ENCODE measurements at places on chromosomes 3 and 15.

GRCh38 chr3:150169330-150169940 is 198.7 kb upstream of the PFN2 start:
- no peak for DNase-seq

DNA sequence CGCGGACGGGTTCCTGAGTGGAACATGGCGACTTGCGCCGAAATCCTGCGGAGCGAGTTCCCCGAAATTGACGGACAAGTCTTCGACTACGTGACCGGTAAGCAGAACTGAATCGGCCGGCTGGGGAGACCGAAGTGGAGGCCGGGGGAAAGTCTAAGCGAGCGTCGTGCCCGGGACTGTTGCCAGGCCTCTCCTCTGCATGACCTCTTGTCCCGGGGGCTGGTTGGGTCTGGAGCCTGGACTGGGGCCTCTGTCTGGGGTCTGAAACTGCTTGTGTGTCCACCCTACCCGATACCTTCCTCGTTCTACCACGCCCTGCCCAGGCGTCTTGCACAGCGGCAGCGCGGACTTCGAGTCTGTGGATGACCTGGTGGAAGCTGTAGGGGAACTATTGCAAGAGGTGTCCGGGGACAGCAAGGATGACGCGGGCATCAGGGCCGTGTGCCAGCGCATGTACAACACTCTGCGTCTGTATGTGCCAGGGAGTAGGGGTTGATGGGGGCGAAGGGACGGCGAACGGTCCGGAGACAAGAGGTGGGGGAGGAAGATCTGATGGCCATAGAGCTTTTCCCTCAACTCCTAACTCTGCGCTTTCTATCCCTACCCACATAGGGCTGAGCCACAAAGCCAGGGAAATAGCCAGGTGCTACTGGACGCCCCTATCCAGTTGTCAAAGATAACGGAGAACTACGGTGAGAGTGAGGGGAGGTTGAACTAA is at the start of gene ABCF3:
Gene ABCF3 (plus strand): TSS at position 16 of the 718 bp plus-strand sequence. CDS start 9 bp downstream, at position 25.
- DNase-seq = no peak

GRCh38 chr3:69326855-69327300 is 59.0 kb downstream of the FRMD4B start:
- no peak for DNase-seq

DNA sequence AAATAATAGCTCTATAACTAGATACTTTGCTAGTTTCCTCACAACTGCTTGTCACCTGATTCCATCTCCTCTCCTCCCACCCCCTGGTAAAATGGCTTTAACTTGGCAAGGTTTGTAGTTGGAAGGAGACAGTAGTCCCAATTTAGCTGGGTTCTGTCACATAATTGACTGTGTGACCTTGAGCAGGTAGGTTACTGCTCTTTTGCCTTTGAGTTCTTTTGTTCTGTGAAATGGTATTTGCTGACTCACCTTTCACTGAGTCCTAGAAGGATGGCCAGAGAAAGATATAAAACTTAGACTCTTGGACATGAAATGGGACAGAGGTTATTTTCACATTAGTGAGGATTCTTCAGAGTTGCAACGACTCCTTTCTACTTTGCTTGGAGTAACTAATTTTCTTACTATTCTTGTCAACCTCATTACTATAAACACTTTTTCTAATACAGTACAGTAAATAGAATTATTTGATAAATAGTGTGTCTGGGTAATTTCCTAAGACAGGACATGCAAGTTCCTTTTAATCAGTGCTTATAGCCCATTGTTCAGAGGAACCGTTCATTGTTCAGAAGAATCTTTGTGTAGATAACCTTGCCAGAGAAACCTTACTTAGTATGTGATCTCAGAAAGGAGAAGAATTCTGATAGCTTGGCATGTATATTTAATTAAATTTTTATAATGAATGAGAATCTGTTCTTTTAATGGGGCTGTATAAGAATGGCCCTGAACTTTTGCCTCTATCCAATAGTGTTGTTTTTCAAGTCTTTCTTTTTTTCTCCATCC is 14.3 kb downstream of the AKAP13 start:
- DNase-seq = no peak

DNA sequence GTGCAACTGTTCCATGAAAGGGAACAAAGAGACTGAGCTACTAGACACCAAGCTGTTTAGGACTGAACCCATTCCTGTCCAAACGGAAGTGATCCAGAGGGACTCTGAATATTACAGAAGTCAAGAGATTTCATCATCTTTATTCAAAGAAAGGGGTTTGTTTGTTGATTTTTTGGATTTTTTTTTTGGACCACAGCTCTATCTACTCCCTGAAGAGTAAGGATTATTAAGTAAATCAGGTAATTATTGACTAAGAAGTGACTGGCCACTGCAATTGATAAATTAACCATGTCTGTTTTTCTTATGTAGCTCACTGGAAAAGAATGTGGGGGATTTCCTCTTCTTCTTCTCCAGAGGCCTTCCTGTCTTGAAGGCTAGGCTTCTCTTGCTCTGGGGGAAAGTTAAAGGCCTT is 146.6 kb upstream of the TPM1 start:
- DNase-seq = peak; percentile 59

DNA sequence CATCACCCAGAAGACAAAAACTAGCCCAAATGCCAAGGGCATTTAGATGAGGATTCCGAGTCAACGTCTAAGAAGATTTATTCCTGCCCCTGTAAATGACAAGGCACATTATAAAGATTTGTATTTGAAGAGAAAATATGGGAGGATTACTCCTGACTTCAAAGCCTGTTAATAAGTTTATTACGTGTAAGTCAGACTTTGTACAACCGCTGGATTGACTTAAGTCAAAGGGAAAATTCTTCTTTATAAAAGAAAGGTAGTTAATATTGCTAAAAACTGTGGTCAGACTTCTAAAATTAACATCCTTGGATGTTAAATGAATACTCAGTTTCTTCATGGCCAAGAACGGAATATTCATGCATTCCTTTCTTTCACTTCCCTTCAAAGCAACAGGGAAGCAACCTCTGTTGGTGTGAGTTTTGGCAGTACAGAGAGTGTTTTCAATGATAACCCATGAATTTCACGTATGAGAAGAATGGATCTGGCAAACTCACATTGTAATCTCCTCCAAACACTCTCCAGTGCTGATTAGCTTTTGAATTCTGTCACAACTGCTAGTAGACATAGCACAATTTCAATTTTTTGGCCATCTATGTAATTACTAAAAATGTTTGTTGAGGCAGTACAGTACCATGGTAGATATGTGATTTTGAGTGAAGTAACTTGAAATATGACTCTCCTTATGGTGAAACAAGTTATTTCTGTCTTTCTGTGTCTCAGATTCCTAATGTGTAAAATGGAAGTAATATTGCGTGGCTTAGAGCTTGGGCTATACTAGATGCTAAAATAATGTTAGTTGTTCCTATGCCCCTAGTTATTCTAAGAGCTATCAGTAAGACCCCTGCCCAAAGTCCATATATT is 62.0 kb downstream of the PLD1 start:
- peak; percentile 11 for DNase-seq

- no peak for DNase-seq
Measured at GRCh38 chr15:40776537-40777141, 6.9 kb downstream of the C15orf62 start.

- no peak for DNase-seq
Measured at GRCh38 chr3:71786551-71786950, 1.6 kb upstream of the PROK2 start.

GRCh38 chr3:75978686-75979085 is 193.3 kb upstream of the ZNF717 start:
- peak; percentile 4 for DNase-seq

- DNase-seq = no peak
Measured at GRCh38 chr3:12901623-12902045, 60.3 kb upstream of the RPL32 start.

DNA sequence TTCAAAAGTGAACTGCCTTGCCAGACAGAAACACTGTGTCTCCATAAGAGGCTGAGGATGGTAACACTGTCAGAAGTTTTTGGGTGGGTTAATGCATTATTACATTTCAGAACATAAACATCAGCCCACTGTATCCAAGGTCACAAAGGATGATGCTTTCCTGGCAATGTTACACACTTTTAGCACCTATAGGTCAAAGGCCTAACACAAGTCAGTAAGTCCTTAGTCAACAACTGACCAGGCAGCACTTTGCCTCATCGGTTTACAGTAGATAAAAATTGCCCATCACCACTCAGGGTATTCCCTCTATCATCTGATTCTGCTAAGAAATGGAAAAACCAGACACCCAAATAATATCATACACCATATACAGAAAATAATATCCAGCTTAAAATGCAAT is 98.4 kb downstream of the CTNNB1 start:
- no peak for DNase-seq

DNA sequence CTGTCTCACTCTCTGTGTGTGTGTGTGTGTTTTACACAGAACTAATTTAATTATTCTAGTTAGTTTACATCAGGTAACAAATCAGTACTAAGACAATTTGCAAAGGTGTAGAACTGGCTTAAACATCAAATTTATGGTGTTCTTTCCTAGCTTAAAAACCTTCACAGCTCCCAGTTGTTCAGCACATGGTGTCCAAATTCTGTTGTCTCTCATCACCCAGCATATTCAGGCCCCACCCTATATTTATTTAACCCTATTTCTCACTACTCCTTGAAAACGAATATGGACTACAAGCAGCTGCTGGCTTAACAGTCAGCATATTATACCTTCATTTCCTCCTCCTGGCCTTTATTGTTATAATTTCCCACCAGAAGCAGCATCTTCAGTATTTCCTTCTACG is 1.2 kb downstream of the IL20RB start:
- no peak for DNase-seq

- DNase-seq = no peak
Measured at GRCh38 chr3:126527455-126528211, 3.7 kb downstream of the CHST13 start.

DNA sequence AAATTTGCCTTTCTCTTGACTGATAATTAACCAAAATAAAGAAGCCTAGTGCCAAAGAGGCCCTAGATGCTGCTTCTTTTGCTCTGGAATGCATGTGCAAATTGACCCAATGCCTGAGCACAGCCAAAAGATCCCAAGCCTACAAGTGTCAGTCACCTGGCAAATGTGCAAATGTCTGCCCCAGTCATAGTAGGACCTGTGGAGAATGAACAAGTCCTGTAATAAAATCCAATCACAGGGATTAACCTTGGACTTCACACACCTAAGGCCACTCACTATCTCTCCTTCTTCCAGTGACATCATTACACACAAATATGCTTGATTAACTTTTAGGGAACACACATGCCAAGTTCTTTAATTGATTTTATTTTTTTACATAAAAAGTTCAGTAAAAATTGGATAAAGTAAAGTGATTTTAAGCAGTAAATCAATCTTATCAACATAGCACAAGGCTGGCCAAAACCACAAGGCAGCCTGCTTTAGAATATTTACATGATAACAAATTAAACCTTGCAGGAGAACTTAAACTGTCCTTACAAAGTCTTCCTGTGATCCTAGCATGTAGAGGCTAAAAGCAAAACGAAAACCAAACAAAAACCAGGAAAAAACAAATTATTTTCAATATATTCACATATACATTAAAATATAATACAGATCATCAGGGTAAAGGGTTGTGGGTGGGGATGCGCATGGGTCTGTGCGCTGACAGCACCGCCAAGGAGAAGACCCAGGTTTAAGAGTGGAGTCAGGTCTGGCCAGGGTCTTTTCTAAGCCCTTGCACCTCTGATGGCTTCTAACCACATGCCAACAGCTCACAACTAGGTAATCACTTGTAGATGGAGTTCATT is 36.8 kb downstream of the NBEAL2 start:
- no peak for DNase-seq

GRCh38 chr3:18446149-18446825 is 21.1 kb upstream of the SATB1 start:
- no peak for DNase-seq

DNA sequence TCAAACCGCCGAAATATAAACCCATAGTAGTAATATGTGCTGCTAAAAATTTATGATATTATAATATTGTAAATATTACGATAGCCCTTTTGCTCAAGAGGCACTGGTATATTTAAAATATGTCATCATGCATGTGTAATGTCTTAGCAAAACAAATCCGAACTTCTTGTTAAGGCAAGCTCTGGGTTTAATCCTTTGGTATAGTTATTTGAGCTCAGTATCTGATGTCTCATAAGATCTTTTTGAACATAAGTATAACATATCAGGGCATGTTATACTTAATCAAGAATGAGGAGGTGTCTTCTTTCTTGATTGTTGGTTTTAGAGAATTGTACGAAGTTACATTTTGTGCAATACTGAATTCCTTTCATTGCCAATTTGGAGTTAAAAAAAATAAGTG is 154.1 kb upstream of the CBLB start:
- no peak for DNase-seq

GRCh38 chr3:98500019-98500418 is 2.5 kb downstream of the OR5K2 start:
- DNase-seq = no peak

DNA sequence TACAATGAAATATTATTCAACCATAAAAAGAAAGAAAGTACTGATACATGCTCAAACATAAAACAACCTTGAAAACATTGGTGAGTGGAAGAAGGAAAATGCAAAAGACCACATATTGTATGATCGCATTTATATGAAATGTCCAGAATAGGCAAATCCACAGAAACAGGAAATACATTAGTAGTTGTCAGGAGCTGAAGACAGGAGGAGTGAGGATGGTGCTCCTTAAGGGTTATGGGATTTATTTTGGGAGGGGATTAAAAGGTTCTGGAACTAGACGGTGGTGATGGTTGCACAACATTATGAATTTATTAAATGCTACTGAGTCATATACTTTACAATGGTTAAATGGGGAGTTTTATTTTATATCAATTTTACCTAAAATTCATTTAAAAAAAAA is 12.1 kb upstream of the MAGI1 start:
- no peak for DNase-seq

GRCh38 chr15:46955576-46955975 is 761.7 kb upstream of the SEMA6D start:
- DNase-seq = no peak

GRCh38 chr3:150922611-150923010 is 17.4 kb upstream of the MINDY4B start:
- no peak for DNase-seq

DNA sequence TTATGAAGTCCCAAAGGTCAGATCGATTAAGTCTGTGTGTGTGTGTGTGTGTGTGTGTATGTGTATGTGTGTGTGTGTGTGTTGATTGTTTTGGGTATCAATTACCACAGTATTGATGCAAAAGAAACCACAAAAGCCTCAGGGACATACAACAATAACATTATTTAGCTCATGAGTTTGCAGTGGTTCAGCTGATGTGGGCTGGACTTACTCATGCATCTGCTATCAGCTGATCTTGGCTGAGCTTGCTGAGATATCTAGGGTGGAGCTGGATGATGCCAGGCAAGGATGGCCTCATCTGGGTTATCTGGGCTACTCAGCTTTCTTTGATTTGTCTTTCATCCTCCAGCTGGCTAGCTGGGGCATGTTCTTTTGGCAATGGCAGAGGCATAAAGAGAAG is 82.4 kb upstream of the PRR23C start:
- DNase-seq = peak; percentile 72

- DNase-seq = no peak
Measured at GRCh38 chr15:65423976-65424679, 1.4 kb upstream of the IGDCC4 start.

DNA sequence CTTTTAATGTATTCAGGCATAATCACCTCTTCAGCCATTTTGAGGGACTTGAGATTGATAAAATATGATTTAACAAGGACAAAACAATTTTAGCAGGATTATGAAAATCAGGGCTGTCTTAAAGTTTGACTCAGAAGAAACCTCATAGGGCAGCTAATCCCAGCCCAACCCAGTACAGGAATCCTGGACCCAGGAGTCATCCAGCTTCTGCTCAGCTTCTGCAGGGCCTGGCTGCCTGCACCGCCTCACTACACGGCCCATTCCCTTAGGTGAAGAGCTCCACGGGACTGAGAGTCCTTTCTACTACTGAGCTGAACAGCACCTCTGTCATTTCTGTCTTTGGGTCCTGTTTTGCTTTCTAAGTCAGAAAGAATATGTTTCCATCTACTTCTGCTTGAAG is 37.5 kb downstream of the ARHGAP31 start:
- DNase-seq = no peak
